ENCODE measurements at places on chromosomes 6 and 20.

DNA sequence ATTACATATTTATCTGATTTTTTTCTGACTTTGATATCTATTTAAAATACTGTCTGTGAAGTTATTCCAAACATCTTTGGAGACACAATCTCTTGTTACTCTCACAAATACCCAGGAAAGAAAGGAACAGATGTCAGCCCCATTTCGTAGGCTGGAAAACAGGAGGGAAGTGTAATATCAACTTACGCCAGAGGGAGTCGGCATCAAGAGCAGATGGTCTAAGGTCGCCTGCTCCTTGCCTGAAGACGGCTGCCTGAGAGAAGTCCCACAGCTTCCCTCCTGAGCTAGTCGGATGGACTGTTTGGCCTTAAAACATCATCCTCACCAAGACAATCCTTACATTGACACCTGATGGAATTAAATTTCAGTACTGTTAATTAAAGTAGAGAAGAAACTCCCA is 13.4 kb downstream of the CST7 start:
- no peak for DNase-seq

- no peak for DNase-seq
Observed at GRCh38 chr6:35053701-35054100, 87.4 kb downstream of the TCP11 start.

DNA sequence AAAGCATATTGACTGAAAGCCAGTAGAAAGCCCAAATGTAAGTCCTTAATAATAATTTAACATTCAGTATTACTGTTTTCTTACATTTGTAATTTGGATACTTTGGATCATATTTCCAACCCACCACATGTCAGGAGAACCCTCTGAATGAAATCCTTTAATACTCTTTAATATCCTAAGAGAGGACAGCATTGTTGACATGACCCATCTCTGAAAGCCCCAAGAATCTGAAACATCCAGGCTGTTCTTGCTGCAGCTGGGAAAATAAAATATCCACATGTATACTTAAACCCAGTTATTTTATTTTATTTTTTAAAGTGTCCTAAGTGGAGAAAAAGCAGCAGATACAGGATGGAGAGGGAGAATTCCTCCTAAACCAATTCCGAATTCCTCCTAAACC is 130.8 kb upstream of the RIPOR2 start:
- DNase-seq, result no peak

GRCh38 chr6:146827216-146827928 is 228.6 kb downstream of the ADGB start:
- DNase-seq, result no peak

DNA sequence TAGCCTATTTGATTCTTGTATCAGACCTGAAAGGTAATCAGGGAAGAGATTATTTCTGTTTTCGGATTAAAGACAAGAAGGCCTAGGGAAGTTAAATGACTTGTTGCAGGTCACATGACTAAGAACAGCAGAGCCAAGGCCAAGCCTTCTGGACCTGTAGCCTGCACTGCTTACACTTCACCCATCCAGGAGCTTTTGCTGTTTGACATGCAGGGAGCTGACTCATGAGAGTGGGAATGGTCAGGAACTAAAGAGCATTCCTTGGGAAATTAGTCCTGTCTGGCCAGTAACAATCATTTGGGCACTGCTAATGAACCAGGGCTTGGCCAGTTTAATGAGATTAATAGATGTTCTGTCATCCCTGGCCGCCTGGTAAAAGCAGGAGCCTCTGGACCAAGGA is 46.8 kb downstream of the EIF2S2 start:
- no peak for DNase-seq

DNA sequence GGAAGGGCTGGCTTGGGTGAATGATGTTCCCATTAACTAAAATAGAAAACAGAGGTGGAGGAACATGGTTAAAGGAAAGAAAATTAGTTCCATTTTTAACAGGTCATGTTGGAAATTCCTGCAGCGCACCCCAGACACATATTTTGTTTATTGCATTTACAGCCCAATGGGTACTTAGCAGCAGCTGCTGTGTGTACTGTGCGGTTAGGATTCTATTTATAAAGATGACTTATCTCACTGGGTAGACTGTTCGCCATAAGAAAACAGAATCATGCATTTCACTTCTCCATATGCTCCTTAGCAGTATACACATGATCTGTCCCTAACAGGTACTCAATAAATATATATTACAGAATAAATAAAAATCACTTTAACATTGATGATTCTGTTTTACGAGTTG is 135.8 kb downstream of the SLC35F1 start:
- peak; percentile 14 for DNase-seq

DNA sequence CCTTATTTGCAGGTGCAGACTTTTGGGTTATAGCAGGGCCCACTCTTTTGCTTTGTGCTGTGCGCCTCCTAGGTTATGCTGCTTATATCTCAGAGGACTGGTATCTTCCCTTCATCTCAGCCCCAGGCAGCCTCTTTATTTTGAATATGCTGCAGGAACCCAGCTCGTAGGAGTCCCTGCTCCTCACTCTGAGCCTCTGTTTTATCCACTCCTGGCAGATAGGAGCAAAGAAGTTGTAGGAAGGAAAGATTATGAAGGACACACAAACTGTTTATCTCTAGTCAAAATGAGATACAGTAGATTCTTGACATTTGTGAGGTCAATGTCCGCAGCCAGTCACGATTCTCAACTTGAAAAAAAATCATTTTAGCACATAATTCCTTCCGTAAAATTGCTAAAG is 15.6 kb downstream of the L3MBTL3 start:
- no peak for DNase-seq

GRCh38 chr6:39664173-39664572 is 61.0 kb downstream of the KIF6 start:
- DNase-seq, result no peak

- no peak for DNase-seq
Observed at GRCh38 chr6:150934380-150934779, 68.9 kb downstream of the MTHFD1L start.

DNA sequence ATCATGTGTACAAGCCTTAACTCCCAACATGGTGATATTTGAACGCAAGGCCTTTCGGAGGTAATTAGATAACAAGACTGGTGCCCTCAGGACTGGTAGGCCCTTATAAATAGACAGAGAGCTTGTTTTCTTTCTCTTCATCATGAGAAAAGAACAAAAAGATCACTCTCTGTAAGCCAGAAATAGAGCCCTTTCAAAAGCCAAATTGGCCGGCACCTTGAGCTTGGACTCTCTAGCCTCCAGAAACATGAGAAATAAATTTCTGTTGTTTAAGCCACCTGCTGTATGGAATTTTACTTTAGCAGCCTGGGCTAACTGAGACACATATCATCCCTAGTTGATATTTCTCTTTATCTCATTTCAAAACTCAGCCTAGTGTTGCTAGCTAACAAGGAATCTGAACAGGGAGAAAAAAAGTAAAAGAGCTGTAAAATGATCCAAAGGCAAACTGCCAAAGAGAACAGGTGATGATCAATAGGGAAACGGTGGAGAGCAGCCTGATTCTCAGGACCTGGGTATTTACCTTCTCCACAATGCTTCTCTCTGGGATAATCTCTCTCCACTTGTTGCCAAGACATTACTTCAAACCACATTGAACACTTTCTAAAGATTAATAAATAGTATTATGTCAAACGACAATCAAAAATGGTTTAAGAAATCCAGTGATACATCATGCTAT is 6.1 kb downstream of the COL21A1 start:
- no peak for DNase-seq

- no peak for DNase-seq
Observed at GRCh38 chr20:1993986-1994385, at the start of gene PDYN. PDYN (minus strand) TSS chr20:1994058; CDS start chr20:1983084, 10,974 bp downstream.

DNA sequence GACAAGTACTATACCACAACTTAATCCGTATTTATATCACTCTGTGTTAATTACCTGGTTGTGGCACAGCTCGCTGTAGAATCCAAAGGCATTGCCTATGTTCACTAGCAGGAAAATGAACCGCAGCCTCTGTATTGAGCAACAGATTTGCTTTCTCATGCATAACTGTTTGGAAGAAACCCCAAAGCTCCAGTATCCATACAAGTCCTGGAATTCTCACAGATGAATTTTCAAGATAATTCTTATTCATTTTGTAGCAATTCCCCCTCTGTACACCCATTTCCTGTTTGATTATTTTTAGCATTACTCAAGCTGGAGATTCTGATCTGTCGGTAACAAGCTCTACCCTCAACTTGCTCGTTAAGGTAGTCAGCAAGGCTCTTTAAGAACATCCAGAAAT is 63.5 kb downstream of the STMND1 start:
- DNase-seq, result no peak

DNA sequence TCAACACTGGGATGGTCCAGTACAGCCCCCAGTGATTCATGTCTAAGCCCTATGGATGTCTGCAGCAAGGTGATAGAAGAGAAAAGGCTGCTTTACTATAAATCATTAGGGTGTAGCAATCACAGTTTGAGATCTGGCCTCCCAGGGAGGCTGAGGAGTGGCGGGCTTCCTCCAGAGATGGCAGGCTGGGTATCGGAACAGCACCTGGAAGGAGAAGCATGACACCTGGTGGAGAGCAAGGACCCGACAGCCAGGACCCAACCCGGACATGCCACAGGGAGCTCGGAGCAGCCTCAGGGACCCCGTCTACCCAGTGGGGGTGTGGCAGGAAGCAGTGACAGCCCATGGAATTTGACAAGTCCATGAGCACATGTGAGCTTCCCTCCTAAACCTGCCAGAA is 114.8 kb upstream of the CD93 start:
- peak; percentile 60 for DNase-seq

GRCh38 chr6:130161683-130162404 is 60.9 kb downstream of the SAMD3 start:
- no peak for DNase-seq

- DNase-seq, result no peak
Observed at GRCh38 chr20:21521596-21522480, 8.0 kb upstream of the NKX2-2 start.

GRCh38 chr20:61295682-61296628 is 43.9 kb downstream of the CDH4 start:
- DNase-seq, result no peak

DNA sequence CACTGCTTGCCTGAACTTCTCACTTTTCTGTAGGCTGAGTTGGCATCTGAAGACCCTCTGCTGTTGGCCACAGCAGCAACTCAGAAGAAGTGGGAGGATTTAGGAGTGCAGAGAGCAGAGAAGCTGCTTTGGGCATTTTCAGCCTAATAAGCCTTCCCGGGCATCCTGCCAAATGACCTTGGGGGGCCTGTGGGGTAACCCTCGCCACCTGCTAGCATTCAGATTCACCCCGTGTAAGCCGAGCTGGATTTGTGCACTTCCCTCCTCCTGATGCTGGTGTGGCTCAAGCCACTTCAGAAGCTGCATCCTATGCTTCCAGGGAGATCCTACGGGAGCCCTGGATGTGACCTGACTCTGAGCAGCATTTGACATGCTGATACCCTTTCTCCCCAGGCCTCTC is 114.8 kb downstream of the LRFN2 start:
- no peak for DNase-seq

DNA sequence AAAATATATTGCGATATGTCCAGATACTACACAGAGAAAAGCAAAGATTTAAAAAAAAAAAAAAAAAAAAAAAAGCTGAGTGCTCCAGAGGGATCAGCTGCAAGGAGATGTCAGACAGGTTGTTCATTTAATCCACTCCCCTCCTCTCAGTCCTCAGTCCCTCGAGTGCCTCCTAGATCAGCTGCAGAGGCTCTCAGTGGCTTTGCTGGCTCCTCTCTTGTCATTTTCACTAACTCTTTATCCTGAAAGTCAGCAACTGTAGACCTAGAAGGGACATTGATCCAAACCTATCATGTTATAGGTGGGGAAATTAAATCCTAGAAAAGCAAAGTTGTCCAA is 61.6 kb downstream of the KIAA0319 start:
- DNase-seq, result no peak

DNA sequence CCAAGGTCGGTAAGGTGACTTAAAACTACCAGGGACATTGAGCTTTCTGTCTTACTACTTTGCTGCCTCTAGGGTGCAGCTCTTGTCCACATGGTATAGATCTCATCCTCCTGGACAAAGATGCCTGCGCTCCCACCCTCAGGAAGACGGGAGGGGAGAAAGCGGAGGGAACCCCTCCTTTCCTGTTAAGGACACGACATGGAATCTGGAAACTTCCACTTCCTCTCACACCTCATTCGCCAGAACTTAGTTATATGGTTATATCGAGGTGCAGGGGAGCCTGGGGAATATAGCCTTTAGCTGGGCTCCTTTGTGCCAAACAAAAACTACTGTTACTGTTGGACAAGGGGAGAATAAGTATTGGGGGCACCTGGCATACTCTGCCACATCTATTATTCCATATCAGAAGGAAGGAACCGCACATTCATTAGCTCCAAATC is 224.3 kb upstream of the TSHZ2 start:
- peak; percentile 28 for DNase-seq

DNA sequence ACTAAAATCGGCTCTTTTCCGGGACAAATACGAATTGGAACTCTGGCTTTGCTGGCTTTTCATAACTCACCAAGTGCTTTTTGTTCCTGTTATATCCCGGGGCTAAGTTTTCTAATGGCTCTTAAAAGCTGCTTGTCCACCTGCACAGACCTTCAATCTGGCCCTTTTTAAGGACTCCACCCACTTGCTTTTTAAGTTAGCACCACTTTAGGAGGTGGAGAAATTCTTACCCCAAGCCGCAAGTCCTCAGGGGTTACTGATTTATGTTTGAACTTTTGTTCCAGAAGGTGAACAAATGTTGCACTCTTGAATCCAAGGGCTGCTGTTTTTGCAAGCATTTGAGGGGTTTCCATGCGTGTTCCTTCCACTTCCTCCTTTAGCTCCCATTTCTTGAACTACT is 37.8 kb downstream of the FAM184A start:
- DNase-seq, result no peak

DNA sequence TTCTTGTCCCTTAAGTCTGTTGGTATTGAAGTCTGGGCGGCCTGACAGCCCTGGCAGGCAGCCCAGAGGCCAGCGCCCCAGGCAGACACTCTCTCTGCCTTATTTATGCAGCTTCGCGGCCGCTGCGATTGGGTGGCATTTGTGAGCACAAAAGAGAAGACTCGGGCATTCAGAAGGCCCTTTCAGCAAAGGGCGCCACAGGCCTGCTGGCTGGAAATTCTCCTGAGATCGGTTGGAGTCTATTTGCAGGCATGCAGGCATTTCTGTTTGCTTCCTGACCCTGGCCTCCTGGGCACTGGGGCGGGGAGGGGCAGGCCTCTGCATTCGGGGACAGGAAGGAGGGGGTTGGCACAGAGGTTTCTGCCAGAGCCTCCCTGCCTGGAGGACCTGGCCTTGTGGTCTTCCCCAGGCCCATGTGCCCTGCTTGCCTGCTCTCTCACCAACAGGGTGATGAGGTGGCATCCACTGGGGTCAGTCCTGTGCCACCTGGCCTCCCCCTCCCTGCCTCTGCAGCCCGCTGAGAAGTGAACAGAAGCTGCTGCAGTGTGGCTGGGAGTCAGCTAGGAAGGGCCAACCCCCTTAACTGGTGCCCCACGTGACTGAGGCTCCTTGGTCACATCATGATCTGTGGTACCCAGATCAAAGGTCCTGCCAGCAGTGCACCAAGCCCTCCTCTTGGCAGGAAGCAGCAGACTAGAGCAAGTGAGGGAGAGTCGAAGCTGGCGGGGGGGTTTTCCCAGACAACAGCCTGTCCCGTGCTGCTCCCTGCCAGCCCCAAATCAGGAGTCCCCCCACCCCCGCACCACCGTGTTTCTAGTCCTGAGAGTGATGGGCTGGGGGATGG is 16.6 kb upstream of the CCDC167 start:
- DNase-seq, result peak; percentile 48

GRCh38 chr6:24910961-24911725 is 24.6 kb downstream of the RIPOR2 start:
- peak; percentile 37 for DNase-seq

Measured in T47D (cell line).